ENCODE measurements at places on chromosomes 2 and 18. TPM values are rescaled to one million over a fixed set of nuclear protein-coding genes. Genes with fewer than 3 reads are reported as not detected.
A peak's percentile ranks its signal among the peaks of the same experiment; 100 is the strongest.

DNA sequence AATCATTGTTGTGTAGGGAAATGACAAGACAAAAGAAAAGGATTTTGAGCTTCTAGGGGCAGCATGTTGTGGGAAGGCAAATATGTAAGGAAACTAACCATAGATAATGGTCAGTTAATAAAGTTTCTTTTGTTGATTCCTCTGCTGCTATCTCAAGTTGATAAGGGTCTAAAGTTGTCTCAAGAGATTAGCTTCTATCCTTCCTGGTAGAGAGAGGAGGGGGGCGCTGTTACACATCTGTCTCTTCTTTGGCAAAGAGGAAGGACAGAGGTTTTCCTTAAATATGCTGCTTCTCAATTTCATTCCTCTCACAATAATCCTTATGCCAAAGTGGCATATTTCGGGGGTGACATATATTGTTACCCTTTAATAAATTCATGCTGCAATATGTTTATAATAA lies 944.0 kb downstream of the DPP10 start:
- peaks cover 7% of the 10 kb centered on the region for H3K4me1 ChIP-seq
- no peaks in the 10 kb centered on the region for H3K27me3 ChIP-seq
- H3K27ac ChIP-seq, result no peak overlapping the region

- DNase-seq, result peak; percentile 66
- H3K27me3 ChIP-seq, result no peaks in the 10 kb centered on the region
- H3K27ac ChIP-seq, result peak overlapping the region; percentile 24
- H3K4me1 ChIP-seq, result no peaks in the 10 kb centered on the region
- H3K36me3 ChIP-seq, result no peaks in the 10 kb centered on the region
Measured at GRCh38 chr2:96485751-96486651, 19.2 kb downstream of the NEURL3 start.

Gene TWIST2
- 19.7 TPM for total RNA-seq

- H3K4me3 ChIP-seq, result no peak overlapping the region
- H3K27ac ChIP-seq, result no peak overlapping the region
- H3K27me3 ChIP-seq, result no peaks in the 10 kb centered on the region
- H3K36me3 ChIP-seq, result no peaks in the 10 kb centered on the region
- H3K4me1 ChIP-seq, result no peaks in the 10 kb centered on the region
- no peak for DNase-seq
Measured at GRCh38 chr2:209591021-209591420, 167.2 kb downstream of the MAP2 start.

Gene TSPYL6
- total RNA-seq, result not detected

DNA sequence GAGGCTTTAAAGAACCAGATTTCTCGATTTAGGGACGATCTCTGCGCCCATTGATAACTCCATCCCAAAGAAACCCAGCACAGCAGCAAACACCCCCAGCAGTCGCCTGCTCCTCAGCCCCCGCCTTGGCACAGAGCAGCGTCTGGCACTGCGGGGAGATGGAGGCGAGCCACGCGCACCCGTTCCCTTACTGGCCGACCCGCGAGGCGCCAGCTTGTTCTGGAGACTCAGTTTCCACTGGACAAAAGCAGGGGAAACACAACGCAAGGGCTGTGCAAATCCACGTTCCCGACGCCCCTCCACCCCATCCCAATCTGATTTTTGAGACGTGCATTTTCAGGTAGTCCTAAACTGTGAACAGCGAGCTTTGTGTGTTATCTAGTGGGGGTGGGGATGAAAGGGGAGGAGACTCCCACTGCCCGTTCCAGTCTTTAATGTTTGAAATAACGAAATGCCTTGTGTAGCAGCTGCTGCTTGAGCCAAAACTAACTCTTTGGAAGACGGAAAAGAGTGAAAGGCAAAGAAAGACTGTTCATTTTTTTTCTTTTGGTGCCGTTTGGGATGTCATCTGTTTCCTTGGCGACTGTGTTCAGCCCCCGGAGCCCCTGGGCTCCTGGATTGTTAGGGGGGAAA lies 143.2 kb downstream of the MEIS1 start:
- no peaks in the 10 kb centered on the region for H3K36me3 ChIP-seq
- peak; percentile 24 for DNase-seq
- peaks cover 59% of the 10 kb centered on the region for H3K27me3 ChIP-seq
- H3K4me1 ChIP-seq, result peaks cover 31% of the 10 kb centered on the region
- H3K27ac ChIP-seq, result peak overlapping the region; percentile 89

DNA sequence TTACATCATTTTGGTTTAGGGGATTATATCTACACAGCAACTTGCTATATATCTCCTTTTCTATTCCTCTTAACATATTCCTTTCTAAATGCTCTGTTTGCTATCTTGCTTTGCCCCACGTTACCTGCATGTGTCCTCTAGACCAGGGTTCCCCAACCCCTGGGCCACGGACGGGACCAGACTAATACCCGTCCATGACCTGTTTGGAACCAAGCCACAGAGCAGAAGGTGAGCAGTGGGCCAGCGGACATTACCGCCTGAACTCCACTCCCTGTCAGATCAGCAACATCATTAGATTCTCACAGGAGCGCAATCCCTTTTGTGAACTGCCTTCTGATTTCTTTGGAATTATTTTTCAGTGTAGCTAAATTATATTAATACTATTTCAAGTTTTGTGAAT lies 66.7 kb downstream of the KCMF1 start:
- no peaks in the 10 kb centered on the region for H3K4me1 ChIP-seq
- no peak for DNase-seq
- no peaks in the 10 kb centered on the region for H3K36me3 ChIP-seq
- H3K27ac ChIP-seq, result no peak overlapping the region

DNA sequence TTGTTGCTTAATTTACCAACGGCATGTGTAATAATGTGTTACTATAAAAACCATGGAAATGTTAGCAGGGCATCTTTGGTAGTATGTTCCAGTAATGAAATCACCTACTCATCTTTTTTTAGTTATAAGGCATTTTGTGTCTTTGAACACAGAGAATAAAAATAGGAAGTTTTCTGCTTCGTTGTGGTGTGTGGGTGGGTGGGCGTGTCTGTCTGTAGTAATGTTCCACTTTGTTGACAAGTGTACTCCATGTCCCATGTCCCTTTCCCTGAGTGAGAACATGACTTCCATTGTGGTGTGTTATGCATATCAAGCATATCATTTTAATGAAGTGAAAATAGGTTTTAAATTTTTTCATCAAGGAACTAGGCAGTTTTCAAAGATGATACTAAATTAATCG lies 149.3 kb downstream of the VWC2L start:
- no peaks in the 10 kb centered on the region for H3K36me3 ChIP-seq
- H3K4me3 ChIP-seq, result no peak overlapping the region
- no peak overlapping the region for H3K27ac ChIP-seq
- no peaks in the 10 kb centered on the region for H3K27me3 ChIP-seq
- H3K4me1 ChIP-seq, result no peaks in the 10 kb centered on the region
- no peak for DNase-seq

DNA sequence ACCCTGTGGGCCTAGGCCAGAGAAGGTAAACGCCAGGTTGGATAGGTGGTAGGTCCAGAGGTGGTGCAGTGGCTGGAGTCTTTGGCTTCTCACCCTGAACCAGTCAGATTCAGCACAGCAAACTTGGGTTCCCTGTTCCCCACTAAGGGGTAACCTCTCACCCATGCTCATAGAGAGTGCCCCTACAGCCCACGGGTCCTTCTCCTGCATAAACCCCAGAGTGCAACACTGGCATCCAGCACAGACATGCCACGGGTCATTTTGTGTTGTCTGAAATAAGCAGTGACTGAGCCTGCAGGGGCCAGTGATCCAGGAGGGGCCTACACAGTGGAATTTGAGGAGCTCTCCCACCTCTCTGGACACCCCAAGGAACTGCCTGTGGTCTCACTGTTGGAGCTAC lies 40.5 kb upstream of the ATP6V1B1 start:
- H3K4me3 ChIP-seq, result no peak overlapping the region
- peaks cover 100% of the 10 kb centered on the region for H3K27me3 ChIP-seq

Gene MC2R
- total RNA-seq, result not detected

GRCh38 chr18:43830947-43831346 lies 553.7 kb upstream of the SYT4 start:
- H3K4me1 ChIP-seq, result no peaks in the 10 kb centered on the region
- H3K4me3 ChIP-seq, result no peak overlapping the region
- no peak overlapping the region for H3K27ac ChIP-seq
- H3K27me3 ChIP-seq, result no peaks in the 10 kb centered on the region

DNA sequence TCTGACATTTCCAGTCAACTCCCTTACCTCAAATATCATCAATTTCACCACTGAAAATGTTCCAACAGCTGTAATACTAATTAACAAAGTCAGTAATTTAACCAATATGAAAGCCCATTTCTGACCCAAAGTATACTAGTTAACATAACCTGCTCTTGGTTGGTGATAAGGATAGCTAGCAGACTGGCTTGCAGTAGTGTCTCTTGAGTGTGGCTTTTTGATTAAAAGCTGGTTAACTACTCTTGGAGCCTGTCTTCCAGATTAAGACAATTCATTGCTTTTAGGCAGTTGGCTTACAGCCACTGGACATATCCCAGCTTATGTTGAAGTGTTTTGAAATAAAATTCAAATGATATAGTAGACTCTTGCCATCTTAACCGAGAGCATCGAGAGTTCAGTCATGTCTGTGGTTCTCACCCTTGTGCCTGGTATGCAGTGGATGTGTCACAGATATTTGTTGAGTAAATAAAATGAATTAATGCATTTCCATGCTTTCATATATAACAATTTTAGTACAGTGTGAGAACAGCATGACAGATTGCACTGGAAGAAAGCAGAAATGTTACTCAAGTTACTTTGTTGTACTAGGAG lies 158.1 kb downstream of the TANC1 start:
- no peak for DNase-seq
- no peak overlapping the region for H3K27ac ChIP-seq
- no peaks in the 10 kb centered on the region for H3K36me3 ChIP-seq

GRCh38 chr2:183606718-183607085 lies 482.5 kb downstream of the NUP35 start:
- H3K4me3 ChIP-seq, result no peak overlapping the region
- H3K27ac ChIP-seq, result peak overlapping the region; percentile 69
- peaks cover 3% of the 10 kb centered on the region for H3K4me1 ChIP-seq
- DNase-seq, result peak; percentile 30
- H3K36me3 ChIP-seq, result no peaks in the 10 kb centered on the region

Gene FAM237A
- not detected for total RNA-seq

GRCh38 chr18:35491700-35492077 lies 6.1 kb downstream of the INO80C start:
- peaks cover 7% of the 10 kb centered on the region for H3K4me1 ChIP-seq
- no peak for DNase-seq
- H3K4me3 ChIP-seq, result no peak overlapping the region
- no peak overlapping the region for H3K27ac ChIP-seq

Data from hepatocyte (in vitro differentiated cells).